ENCODE measurements at places on chromosomes 7 and 10.

- DNase-seq, result peak; percentile 99
Observed at GRCh38 chr7:132419542-132419941, 156.7 kb downstream of the PLXNA4 start.

- DNase-seq, result no peak
Observed at GRCh38 chr7:142581341-142581740, 167.9 kb upstream of the PRSS1 start.

- peak; percentile 71 for DNase-seq
Observed at GRCh38 chr10:68406111-68406814, 814 bp downstream of the RUFY2 start.

DNA sequence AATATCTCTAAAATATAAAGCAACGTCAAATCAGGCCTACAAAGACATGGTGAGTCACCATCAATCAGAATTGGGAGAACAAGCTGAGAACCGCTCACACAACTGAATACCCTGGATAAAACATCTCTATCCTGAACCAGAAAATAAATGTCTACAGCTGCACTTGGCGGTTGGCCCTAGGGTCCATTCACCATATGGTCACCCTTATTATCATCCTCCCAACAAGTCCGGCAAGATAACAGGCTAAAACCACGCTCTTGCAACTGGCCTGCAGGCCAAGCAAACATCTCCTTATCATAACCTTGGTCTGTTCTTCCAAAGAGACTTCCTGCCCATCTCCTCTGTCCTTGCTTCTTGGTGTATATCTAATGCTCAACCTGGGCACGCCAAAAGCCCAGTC is 310.7 kb downstream of the CALN1 start:
- DNase-seq, result no peak

- no peak for DNase-seq
Observed at GRCh38 chr7:97858221-97858620, 14.0 kb downstream of the ASNS start.

- DNase-seq, result no peak
Observed at GRCh38 chr10:81216949-81217348, 658.0 kb upstream of the NRG3 start.

- no peak for DNase-seq
Observed at GRCh38 chr10:18223898-18224297, 83.7 kb downstream of the CACNB2 start.

GRCh38 chr7:81690251-81690650 is 79.6 kb downstream of the HGF start:
- DNase-seq, result no peak

DNA sequence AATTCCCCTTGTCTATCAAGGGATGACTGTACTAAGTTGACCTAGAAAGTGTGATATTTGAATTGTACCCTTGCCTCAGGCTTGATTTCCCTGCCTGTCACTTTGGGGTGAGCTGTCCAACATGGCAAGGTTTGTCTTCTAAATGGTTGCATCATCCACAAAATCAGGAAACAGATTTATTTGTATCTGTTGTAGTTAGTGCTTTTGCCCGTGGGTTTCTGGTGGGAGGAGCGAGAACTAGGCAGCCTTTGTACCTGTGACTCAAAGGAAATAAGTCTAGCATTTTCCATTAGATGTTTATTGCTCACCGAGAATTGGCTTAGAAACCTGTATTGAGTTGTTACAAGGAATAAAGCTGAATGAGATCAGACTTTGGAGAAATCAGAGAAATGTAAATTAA is 650.8 kb downstream of the LRMDA start:
- DNase-seq, result no peak

DNA sequence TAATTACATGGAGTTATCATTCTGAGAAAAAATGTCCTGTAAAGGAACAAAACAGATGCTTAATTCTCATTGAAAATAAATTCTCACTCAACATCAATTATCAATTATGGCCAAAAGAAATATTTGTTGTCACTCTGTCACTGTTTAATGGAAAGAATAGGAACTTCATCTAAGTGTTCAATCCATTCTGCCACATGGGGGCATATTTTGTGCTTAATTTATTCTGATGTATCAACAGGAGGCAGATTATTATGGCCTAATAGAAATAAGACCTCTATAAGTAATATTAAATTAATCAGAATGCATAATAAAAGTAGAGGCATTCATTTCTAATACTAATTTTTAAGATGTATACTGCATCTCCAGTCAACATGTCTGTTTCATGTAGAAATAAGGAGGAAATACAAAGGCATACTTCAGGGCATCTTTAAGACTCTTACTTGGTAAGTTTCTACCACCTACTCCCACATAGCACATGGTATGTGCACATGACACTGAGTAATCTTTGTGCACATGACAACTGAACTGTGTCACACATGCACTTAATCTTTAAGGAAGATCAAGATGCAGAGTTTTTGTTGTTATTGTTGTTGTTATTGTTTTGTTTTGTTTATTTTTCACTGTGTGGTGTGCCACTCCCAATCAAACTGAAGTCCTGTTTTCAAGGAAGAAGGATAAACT is 420.4 kb upstream of the SEMA3A start:
- DNase-seq, result no peak

GRCh38 chr10:31749301-31749700 is 179.3 kb downstream of the ARHGAP12 start:
- no peak for DNase-seq

- peak; percentile 56 for DNase-seq
Observed at GRCh38 chr7:122885583-122886356, 490 bp downstream of the CADPS2 start.

GRCh38 chr10:15805395-15806058 is 54.8 kb downstream of the MINDY3 start:
- no peak for DNase-seq

- DNase-seq, result peak; percentile 17
Observed at GRCh38 chr10:2938869-2939268, 128.5 kb upstream of the PFKP start.

- DNase-seq, result no peak
Observed at GRCh38 chr10:128568041-128568440, 441.8 kb upstream of the MKI67 start.

DNA sequence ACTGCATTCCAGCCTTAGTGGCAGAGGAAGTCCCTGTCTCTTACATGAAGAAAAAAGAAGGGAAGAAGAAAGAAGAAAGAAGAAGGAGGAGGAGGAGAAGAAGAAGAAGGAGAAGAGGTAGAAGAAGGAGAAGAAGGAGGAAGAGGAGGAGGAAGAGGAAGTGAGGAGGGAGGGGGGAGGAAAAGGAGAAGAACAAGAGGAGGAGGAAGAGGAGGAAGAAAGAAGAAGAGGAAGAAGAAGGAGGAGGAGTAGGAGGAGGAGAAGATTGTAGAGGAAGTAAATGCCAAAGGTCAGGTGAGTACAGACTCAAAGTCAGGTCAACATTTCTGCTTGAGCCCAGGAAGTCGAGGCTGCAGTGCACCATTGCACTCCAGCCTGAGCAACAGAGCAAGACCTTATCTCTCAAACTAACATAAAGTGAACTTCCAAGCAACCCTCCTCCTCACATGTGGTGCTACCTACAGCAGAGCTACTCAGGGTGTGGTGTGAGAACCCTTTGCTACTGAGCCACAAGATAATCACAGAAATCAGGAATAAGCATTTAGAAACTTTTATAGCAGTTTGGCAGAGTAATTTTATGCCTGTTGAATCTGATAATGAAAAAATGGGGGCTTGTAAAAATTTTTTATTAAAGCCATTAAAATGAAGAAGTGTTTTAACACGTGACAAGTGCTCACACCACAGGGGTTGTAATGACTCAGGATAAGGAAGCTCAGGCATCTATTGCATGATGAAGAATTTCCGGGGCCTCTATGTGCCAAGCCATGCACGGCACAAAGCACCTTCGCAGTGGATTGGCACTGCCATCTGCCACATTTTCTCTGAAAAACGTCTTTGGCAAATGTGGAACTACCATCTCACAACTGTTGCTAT is 224.9 kb upstream of the AUTS2 start:
- no peak for DNase-seq

GRCh38 chr10:77641788-77642397 is 4.3 kb upstream of the KCNMA1 start:
- DNase-seq, result peak; percentile 63

GRCh38 chr7:4202954-4203353 is 479.1 kb upstream of the FOXK1 start:
- no peak for DNase-seq

DNA sequence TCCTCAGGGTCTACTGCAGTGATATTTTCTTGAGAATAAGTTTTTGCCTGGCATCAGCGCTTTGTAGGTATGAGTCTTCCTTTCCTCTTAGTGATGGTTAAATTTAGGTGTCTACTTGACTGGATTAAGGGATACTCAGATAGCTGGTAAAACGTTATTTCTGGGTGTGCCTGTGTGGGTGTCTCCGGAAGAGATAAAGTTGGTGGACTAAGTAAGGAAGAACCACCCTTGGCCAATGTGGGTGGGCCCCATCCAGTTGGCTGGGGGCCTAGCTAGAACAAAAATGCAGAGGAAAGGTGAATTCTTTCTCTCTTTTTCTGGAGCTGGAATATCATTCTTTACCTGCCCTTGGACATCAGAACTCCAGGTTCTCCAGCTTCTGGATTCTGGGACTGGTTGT is 138.8 kb downstream of the ADCYAP1R1 start:
- DNase-seq, result no peak

GRCh38 chr7:69162931-69163670 is 435.2 kb upstream of the AUTS2 start:
- peak; percentile 46 for DNase-seq

DNA sequence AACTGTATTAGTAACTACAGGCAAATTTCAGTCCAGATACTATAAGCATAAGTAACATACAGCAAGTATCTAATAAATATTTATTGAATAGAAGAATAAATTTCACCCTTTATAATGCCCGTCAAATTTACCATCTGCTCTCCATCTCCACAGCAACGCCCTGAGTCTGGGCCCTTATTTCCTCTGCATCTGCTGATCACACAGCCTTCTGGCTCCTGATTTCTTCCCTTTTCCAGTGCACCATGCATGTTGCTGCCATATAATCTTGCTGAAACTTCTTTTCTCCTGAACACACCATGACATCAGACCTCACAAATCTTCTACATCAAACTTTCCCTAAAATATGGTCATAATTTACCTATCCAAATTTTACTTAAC is 15.4 kb downstream of the HYCC1 start:
- DNase-seq, result no peak

- DNase-seq, result no peak
Observed at GRCh38 chr7:3451701-3452100, 150.6 kb downstream of the SDK1 start.

DNA sequence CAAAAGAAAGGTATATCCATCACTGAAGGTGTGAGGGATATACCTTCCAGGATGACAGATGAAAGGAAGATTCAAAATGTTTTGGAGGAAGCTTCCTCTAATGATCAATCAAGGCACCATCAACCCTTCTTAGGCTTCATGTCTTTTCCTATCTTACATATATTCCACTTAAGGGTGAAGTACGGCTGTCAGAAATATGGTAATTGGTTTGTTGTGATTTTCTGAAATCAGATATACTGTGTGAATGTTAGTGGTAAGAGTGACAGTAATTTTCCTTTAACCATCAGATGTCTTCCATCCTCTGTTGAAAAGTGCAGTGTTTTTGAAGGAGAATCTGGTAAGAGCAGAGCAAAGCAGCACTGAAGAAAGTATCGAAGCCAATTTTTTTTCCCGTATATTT is 2.8 kb upstream of the MRPS33 start:
- DNase-seq, result no peak

DNA sequence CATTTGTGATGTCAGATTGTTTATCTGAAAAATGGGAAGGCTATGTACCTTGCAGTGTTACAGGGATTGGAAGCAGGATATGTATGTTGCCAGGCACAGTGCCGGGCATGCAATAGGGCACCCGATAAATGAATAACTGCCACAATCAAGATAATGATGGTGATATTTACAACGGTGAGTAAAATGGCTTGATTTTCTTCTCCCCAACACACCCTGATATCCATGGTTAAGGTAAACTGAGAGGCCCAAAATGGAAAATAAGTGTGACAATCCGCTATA is 108.3 kb downstream of the CYP26A1 start:
- DNase-seq, result no peak

- DNase-seq, result no peak
Observed at GRCh38 chr10:77268721-77269120, 368.9 kb downstream of the KCNMA1 start.

GRCh38 chr10:117217196-117217761 is 20.0 kb downstream of the KCNK18 start:
- DNase-seq, result no peak

GRCh38 chr7:127870231-127870907 is 160.9 kb downstream of the LRRC4 start:
- DNase-seq, result no peak

- DNase-seq, result no peak
Observed at GRCh38 chr7:24578052-24578451, 4.8 kb downstream of the PALS2 start.

GRCh38 chr7:494259-494687 is 25.4 kb downstream of the PDGFA start:
- DNase-seq, result no peak

- DNase-seq, result peak; percentile 53
Observed at GRCh38 chr10:103921750-103922195, 3.8 kb upstream of the STN1 start.

GRCh38 chr7:6389728-6390127 is 58.0 kb downstream of the DAGLB start:
- no peak for DNase-seq

- peak; percentile 78 for DNase-seq
Observed at GRCh38 chr7:154841731-154842331, 161.1 kb downstream of the PAXIP1 start.

- DNase-seq, result no peak
Observed at GRCh38 chr7:31102151-31102972, 50.3 kb downstream of the ADCYAP1R1 start.

- DNase-seq, result no peak
Observed at GRCh38 chr7:139811066-139811465, 18.0 kb upstream of the TBXAS1 start.

GRCh38 chr10:86681047-86681446 is 12.7 kb downstream of the LDB3 start:
- DNase-seq, result no peak

GRCh38 chr7:65972976-65973375 is 9.0 kb downstream of the GUSB start:
- DNase-seq, result no peak

GRCh38 chr7:726854-727103 is 280 bp downstream of the DNAAF5 start:
- DNase-seq, result no peak

DNA sequence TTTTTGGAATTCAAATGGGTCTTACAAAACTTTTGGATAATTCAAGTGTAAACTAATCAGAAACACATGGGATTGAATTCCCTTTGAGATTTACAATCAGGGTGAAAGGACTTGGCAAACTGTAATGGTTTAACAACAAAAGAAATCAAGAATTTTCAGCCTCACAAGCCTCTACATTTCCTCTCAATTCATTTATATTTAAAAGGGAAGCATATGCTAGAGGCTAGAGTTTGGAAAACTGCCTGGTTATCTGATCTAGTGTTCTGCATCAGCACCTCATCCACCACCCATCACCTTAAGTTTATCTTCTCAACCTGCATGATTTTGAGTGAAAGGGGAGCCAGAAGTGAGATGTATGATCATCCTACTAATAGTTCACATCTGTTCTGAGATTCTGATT is 120.7 kb downstream of the TES start:
- DNase-seq, result peak; percentile 39

All from lung (tissue), 17 donors.